HuH-7.5 (cell line): ENCODE measurements at places on chromosomes 6 and 20.

DNA sequence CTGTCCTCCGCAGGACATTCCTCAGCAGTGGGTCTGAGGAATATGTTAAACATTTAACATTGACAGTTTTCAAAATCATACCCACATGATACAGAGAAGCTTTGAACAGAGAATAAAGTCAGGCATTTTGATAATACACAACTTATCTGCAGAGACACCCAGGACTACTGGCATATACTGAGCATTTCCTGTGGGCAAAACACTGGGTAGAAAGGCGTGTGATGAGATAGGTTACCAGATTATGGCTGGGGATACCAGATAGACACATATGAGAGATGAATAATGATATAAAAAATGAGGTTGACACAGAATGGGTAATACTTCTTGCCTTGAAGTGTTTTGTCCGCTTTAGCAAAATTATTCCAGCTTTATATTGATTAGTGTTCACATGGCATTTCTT lies 31.4 kb upstream of the TRIM26 start:
- DNase-seq = no peak

GRCh38 chr20:44460795-44461141 lies 14.9 kb upstream of the TTPAL start:
- no peak for DNase-seq

GRCh38 chr6:156563714-156564113 lies 213.5 kb upstream of the ARID1B start:
- no peak for DNase-seq

DNA sequence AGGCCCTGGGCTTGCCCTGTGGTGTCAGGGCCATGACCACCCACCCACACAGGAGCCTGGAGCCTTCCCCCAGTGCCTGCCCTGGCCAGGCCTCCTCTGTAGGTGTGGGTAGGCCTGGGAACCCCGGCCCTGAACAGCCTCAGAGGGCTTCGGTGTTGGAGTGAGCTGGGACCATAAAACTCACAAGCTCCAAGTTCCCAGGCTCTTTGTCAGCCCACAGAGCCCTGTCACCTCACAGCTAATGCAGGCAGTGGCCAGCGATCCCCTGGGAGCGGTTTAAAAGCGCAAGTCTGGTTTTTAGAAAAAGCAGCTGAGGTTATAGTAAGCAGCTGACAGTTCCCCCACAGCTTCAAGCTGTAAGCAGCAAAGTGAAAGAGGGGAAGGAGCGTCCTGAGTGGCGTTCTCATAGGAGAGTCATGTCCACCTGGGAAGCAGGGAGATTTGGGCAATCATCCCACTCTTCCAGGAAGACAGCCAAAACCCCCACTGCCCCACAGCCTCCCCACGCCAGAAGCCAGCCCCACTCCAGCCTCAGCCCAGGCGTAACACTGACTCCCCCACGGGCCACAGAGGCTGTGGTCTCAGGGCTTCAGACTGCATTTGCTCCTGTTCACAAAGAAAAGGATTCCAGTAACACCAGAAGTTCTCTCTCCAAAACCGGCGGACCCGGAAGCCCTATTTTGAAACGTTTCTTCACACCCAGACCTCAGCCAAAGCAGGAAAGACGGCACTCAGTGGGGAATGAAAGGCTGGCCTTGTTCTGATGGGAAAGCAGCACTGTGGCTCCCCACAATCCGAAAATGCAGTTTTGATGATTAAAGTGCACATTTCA lies 34.3 kb upstream of the FOXC1 start:
- DNase-seq = no peak
